Left ventricle myocardium inferior (tissue), 1 donor: ENCODE measurements at places on chromosomes 7 and 10. TPM values are rescaled to one million over a fixed set of nuclear protein-coding genes. Genes with fewer than 3 reads are reported as not detected.
A peak's percentile ranks its signal among the peaks of the same experiment; 100 is the strongest.

The ZNF394 gene
- total RNA-seq: 15.6 TPM

The PNLIP gene
- not detected for total RNA-seq

The SPDYE6 gene
- total RNA-seq: not detected

The AOC1 gene
- total RNA-seq: 0.36 TPM

The CFAP43 gene
- total RNA-seq: not detected

The AGBL3 gene
- 1.5 TPM for total RNA-seq

DNA sequence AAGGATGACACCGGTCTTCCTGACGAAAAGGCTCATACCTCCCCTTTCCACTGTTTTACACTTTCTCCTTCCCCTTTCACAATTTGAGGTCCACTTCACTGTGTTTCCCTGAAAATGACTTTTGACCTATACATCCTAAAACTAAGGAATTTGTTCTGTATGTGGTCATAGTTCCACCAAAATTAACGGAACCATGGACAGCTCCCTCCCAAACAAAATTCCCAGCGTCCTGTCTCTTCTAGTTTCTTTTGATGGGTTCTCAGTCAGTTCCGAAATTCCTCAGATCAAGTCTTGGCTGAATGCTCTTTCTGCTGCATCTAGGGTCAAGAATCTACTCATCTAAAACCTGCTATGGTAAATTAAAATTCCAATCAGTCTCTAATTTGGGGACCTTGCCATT, 1191.9 kb downstream of the CNTNAP2 start:
- DNase-seq: no peak

DNA sequence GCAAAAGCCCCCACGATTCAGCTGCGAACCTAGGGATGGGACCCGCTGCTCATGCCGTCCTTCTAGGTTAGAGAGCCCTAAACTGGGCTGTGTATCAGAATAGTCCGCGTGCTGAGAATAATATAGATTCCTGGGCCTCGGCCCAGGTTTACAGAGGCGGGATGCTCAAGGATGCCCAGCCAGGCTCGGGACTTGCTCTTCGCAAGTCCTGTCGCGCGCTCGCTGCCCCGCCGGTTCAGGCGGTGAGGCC, 266 bp upstream of the STMP1 start:
- DNase-seq: no peak

DNA sequence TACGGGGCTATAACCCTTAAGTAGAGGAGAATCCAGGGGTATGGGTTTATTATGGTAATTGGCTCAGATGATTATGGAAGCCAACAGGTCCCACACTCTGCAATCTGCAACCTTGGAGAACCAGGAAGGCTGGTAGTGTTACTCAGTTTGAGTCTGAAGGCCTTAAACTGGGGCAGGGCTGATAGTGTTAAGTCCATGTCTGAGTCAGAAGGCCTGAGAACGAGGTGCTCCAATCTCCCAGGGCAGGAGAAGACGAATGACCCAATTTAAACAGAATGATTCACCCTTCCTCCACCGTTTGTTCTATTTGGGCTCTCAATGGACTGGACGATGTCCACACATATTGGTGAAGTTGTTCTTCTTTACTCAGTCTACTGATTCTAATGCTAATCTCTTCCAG, 244.5 kb upstream of the PTER start:
- DNase-seq: no peak

GRCh38 chr7:128097211-128097731, 66.0 kb upstream of the LRRC4 start:
- no peak for DNase-seq

DNA sequence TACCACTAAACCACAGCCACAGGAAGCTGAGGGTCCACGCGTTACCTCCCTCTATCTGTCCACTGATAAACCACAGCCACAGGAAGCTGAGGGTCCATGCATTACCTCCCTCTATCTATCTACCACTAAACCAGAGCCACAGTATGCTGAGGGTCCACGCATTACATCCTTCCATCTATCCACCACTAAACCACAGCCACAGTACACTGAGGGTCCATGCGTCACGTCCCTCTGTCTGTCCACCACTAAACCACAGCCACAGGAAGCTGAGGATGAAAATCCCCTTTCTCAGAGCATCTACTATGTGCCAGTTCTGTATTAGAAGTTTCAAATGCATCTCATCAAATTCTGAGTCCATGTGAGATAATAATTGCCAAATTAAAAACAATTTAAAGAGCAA, 589.3 kb downstream of the DNAJB6 start:
- DNase-seq: no peak

DNA sequence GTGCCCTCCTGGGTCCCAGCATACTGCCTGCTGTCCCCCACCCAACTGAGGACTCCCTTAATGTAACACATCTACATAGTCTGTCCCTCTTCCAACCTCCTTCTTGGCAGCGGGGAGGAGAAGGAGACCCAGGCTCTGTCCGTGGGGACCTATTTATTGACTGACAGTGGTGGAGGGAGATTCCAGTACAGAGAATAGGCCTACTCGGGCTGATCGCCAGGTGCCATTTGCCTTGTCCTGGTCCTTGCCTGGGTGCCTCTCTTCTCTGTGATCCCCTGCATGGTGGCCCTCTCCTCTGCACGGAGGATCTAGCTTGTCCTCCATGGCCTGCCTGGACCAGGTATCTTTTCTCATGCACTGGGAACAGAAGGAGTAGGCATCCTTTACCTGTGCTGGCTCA, 17.0 kb downstream of the GHRHR start:
- DNase-seq: no peak

GRCh38 chr10:119115926-119116325, 12.0 kb downstream of the DENND10 start:
- no peak for DNase-seq

DNA sequence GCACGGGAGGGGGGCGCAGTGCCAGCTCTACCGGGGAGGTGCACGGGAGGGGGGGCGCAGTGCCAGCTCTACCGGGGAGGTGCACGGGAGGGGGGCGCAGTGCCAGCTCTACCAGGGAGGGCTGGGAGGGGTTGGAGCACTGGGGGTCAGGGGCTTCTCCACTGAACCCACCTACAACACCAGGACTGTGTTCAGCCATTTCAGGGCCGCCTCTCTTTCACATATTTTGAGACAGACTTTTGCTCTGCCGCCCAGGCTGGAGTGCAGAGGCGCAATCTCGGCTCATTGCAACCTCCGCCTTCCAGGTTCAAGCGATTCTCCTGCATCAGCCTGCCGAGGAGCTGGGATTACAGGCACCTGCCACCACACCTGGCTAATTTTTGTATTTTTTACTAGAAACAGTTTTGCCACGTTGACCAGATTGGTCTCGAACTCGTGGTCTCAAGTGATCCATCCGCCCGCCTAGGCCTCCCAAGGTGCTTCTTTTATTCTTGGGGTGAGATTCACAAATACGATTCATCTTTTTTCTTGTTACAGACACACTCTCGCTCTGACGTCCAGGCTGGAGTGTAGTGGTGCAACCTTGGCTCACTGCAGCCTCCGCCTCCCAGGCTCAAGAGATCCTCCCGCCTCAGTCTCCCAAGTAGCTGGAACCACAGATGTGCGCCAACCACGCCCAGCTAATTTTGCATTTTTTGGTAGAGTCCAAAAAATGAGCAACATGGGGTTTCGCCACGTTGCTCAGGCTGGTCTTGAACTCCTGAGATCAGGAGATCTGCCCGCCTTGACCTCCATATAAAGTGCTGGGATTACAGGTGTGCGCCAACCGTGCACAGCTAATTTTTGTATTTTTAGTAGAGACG, 37.0 kb downstream of the ADAP1 start:
- DNase-seq: no peak

- no peak for DNase-seq
Observed at GRCh38 chr7:79406371-79406770, 47.1 kb downstream of the MAGI2 start.

GRCh38 chr7:75925717-75926435, 10.9 kb downstream of the POR start:
- no peak for DNase-seq

DNA sequence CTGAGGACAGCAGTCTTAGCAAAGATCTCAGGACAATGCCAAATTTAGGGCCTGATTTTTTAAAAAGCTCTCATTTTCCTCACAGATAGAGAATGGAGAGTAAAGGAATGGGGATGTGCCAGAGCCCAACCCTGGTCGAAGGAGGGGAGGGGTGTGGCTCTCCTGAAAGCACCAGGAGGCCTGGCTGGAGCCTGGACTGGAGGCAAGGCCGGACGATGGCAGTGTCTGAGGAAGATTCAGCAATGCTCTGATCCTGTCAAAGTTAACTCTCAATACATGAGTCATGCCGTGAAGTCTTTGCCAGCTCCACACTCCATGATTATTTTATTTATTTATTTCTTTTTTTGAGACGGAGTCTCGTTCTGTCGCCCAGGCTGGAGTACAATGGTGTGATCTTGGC, 108.3 kb downstream of the UPF2 start:
- DNase-seq: no peak

GRCh38 chr7:74672343-74672915, 14.9 kb downstream of the GTF2I start:
- DNase-seq: no peak

- no peak for DNase-seq
Observed at GRCh38 chr7:44580945-44581878, 819 bp downstream of the TMED4 start.

DNA sequence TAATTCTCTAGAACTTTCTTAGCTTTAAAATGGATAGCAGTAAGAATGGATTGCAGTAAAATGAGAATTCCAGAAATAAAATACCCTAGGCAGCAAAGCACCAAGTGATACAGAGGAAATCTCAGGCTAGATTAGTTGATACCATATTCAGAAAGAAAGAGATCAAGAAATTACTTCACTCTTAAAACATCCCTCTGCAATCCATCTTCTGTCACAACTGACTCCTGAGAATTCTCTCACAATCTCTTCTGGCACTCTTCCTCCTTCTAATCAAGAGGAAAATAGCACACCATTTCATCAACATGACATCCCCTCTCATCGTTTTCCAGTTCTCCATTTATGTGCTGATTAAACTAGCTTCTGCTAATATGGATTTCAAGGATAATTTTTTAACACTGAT, 42.2 kb upstream of the LAMB1 start:
- no peak for DNase-seq

DNA sequence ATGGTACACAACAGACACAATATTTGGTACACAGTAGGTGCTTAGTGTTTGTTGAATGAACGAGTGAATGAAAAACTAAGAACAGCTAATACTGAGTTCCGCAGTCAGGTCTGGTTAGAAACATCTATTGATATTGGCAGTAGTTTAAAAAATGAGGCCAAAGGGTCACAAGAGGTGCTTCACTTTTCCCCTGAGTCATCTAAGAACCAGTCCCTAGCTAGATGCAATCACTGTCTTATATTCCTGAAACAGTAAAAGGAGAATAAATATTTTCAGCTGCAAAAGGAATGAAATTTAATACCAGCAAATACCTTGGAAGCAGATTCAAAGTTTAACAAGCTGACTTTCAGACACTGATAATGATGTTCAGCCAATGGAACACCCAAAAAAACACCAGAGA, 54.5 kb downstream of the SCRN1 start:
- DNase-seq: no peak

DNA sequence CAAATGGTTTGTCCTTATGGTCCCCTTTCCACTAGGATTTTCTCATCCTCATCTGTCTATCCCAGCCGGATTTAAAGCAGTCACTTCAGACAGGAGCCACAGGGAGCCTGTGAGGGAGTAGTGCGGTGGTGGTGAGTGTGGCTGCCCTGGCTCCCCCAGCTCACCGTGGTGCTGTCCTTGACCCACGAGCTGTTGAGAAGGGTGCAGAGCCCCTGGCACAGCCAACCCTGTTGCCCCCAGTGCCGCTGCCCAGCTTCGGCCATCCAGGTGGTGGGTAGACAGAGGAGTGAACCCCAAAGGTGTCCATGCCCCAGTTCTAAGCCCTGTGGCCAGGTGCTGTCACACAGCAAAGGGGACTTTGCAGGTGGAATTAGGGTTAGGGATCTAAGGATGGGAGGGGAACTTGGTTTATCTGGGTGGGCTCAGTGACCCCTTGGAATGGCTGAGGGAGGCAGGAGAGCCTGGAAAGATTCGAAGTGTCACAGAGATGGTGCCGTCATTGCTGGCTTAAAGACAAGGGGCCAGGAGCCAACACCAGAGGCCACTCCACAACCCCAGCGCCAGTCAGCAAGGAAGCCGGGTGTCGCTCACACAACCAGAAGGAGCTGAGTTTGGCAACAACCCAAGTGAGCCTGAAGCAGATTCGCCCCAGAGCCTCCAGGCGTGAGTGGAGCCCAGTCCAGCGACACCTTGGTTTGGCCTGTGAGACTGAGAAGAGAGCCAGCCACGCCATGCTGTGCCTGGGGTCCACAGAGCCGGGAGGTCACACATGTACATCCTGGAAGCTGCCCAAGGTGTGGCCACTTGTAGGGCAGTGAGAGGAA, 142.4 kb downstream of the ADCY1 start:
- peak; percentile 53 for DNase-seq

GRCh38 chr10:61742812-61743211, 80.1 kb downstream of the CABCOCO1 start:
- DNase-seq: no peak

DNA sequence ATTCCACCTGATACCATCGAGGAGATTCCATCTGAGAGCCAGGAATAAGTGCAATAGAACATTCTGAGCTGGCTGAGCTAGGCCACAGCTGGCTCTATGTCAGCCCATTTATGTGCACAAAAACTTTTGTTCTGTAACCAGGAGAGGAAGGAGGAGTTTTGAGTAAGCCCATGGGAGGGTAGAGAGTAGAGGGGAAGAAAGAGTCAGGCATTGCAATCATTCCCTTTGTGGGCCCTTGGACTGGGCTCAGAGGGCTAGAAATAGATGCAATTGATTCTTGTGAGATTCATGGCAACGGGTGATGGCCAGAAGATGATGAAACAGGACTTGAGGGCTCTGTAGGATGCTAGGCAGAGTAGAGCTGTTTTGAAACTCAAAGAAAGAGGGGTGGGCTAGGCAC, 104.6 kb upstream of the KIF5B start:
- DNase-seq: no peak
